ENCODE measurements at places on chromosomes 7 and 10.

GRCh38 chr10:43843321-43844101 lies 194.8 kb upstream of the ZNF32 start:
- no peak for DNase-seq

DNA sequence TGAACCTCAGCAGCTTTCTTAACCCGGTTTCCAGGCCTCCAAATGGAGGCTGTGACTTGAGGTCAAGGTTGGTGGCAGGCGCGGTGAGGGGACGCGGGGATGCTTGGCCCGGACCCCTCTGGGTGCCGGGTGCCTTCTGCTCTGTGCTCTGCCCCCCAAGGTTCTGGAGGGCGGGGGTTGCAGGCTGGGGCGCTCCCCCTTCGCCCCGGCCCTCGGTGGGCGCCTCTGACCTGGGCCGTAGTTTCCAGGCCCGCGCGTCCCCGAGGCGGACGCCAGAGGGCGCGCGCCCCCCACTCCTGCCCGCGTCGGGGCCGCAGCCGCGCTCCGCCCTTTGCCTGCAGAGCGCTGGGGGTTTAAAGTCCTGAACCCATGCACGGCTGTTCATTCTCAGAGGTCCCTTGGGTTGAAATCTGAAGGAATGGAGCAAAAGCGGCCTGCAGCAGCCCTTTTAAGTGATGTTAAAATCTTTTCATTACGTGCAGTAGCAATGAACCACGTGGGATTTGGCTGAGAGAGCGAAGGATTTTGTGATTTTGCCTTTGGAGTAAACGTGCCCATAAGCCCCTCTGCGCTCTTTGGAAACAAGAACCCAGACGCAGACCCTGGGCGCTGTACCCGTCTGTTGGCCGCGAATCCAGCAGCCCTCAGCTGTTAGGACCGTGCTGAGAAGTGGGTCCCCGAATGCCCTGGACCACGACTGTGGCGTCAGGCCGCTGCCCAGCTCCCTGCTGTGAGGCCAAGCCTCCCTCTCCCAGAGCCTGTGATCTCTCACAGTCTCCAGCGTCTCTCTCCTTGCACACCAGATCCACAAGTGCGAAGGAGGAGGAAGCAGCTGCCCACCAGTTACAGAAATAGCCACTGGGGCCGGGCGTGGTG lies 135.0 kb downstream of the ACTR3B start:
- peak; percentile 67 for DNase-seq

DNA sequence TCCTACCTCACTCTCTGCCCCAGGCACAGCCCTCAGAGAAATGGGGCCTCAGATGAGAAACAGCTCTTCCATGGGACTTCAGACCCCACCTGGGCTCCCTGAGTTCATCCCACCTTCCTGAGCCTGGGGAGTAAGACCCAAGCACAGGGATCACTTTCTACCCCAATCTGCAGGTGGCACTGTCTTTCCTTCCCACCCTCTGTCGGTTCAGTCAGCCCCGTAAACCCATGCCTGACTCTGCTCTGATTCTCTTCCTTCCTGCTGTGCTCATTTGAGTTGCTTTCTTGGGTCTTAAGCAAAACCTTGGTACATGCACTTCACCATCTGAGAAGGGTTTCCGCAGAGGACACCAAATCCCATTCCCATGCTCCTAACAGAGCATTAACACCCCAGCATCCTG lies 306.4 kb upstream of the CDC14C start:
- DNase-seq, result no peak

DNA sequence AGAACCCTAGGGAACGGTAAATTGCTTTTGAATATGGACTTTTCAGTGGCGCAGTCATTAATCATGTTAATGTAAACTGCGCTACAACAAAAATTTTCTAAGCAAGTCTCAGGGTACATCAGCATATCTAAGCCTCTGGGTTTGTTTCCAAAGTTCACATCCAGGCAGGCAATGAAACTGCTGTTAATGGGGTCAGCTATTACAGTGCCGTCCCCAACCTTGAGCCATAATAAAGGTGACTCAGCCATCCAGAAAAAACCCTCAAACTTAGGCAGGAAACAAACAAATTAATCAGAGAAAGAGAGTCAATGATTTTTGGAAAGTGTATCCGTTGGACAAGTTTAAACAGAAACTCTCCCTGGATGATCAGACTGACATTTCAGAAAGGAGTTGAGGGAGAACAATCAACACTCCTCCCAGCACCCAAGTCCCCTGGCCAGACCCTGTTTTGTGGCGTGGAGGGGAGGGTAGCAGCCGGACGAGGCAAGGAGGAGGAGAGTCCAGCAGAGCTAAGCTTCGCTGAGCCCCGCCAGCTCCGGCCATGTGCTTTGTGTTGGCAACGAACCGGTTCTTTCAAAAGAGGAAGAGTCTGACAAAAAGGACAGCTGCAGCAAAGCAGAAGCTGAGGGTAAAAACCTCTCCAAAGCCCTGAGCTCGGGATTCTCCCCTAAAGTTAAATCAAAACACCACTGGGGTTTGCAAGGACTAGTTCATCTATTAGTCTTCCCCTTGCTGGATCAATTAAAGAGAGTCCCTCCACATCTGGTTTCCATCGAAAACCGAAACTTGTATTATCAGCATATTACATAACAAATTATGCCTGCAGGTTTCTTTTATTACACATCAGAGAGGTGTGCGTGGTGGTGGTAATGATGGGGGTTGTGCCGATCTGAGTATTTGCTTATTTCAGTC lies 3.6 kb downstream of the FAM53B start:
- peak; percentile 79 for DNase-seq

DNA sequence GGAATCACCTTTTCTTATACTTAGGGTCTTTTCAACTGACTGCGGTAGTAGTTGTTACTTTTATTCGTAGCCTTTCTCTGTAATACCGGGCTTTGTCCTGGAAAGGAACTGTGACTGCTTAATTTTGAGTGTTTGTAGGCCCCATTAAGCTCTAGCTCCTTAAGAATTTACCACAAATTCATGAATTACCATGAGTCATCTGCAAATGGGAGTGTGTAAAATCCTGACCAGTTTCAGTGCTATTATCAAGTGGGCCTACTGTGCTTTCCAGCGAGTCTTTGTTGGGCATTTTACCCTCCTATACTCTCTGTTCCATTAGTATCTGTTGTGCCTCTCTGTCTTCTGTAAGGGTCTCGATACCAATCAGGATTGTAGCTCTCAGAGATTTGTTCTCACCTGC lies 49.7 kb downstream of the ZMYND11 start:
- no peak for DNase-seq

DNA sequence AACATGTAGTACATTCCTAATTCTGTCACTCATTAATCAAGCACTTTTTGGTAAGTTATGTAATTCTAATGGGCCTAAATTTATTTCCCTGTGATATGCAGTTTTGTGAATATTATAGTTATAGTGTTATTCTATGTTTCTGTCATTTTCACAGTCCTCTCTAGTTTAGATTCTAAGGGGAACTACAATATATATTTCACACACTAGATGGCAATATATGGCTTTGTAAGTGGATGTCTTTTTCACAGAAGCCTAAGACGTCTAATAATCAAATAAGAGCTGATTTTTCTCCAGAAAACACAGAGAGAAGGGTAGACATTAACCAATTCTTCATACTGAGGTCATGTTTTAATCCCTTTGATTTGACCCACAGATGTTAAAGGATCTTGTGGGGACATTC lies 18.0 kb downstream of the RNLS start:
- DNase-seq, result no peak

GRCh38 chr10:12081879-12082557 lies 13.3 kb downstream of the DHTKD1 start:
- no peak for DNase-seq

- no peak for DNase-seq
These were observed 178.5 kb downstream of the MACC1 start for GRCh38 chr7:20038676-20039075.

DNA sequence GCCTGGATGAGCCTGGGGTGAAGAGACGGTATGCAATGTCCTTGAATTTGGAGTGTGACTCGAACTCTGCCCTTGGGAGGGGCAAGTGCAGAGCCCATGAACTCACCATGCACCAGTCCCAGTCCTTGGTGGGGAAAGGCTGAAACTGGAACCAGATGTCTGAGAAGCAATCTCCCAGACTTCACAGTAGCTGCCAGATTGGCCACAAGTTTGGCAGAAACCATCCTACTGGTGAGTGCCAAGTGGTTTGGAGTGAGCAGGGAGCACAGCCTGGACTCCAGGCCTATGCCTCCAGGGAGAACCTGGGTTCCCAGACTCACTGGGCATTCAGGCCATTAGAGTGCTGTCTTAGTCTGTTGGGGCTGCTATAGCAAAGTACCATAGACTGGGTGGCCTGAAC lies 99.6 kb upstream of the LYZL1 start:
- DNase-seq, result no peak

DNA sequence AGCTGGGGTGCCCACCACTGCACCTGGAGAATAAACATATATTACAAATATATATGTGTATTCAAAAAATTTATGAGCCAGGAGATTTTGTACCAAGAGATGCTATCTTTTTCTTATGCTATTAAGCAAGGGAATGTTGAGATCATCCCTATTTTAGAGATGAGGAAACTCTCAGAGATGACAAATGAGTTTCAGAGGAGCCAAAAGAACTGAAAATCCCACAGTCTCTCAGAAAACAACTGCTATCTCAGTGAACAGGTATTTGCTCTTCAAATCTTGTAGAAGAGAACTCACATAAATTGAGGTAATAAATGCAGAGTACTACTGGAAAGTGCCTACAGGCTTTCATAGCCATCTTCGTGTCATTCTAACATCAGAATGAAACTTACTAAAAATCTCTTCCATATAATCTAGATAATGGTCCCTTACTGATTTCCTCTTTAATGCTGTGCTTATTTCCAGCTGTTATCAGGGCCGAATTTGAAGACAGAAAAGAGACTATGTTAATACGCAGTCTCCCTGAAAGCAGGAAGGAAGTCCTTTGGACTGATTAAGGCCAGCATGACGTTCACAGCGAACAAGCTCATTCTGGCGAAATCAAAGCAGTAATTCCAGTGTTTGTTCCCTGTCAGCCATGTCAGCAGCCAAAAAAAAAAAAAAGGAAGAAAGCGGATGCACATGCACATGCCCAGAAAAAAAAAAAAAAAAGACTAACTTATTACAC lies 29.4 kb upstream of the ANAPC16 start:
- no peak for DNase-seq

DNA sequence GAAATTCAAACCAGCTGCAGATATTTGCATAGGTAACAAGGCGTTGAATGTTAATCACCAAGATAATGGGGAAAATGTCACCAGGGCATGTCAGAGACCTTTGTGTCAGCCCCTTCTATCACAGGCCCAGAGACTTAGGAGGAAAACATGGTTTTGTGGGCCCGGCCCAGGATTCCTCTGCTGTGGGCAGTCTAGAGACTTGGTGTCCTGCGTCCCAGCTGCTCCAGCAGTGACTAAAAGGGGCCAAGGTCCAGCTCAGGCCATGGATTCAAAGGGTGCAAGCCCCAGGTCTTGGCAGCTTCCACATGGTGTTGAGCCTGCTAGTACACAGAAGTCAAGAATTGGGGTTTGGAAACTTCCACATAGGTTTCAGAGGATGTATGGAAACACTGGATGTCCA lies 147.5 kb upstream of the ZWINT start:
- no peak for DNase-seq

- no peak for DNase-seq
These were observed 29.2 kb upstream of the AP5Z1 start for GRCh38 chr7:4745971-4746919.

GRCh38 chr7:28698840-28699239 lies 259.3 kb downstream of the TRIL start:
- DNase-seq, result no peak
